Right atrium auricular region (tissue), 2 donors: ENCODE measurements at places on chromosomes 13 and 19.

DNA sequence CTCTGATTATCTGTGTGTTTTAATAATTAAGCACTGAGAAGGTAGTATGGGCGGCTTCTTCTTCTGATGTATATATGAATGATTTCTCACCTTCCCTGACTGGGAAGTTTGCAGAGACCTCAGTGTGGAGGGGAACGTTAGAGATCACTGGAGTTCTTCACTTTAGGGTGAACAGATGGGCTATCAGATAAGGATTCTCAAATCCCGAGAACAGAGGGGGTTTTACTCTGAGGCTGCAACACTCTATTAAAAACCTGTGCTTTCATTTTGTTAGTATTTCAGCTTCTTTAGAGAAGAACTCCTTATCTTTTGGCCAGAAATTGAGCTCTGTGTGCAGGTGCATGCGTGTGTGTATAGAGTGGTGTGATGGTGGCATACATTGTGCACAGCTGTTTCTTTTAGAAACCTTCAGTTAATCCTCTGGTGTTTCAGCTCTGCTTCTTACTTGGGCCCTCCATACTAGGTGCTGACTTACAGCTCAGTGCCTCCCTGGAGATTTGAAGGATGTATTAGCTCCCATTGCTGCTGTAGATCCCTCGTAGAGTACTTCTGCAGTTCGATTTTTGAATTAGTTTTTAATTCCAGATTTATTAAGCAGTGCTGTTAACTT, 45.3 kb upstream of the PCDH9 start:
- no peaks in the 10 kb centered on the region for H3K4me1 ChIP-seq
- no peak overlapping the region for H3K27ac ChIP-seq
- H3K27me3 ChIP-seq, result no peaks in the 10 kb centered on the region
- no peaks in the 10 kb centered on the region for H3K36me3 ChIP-seq
- H3K4me3 ChIP-seq, result no peak overlapping the region

DNA sequence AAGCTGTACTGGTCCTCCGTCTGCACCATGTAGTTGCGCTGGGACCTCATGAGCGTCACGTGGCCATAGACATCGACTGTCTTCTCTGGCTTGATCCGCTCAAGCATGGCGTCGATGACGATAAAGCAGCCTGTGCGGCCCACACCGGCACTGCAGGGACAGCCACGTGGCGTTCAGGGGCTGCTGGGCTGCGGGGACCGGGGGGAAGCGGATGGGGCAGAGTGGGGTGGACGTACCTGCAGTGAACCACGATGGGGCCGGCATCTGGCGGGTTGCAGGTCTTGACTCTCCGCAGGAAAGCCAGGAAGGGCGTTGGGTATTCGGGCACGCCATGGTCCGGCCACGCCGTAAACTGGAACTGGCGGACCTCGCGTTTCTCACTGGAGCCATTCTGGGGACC, 128.5 kb downstream of the PTPRS start:
- H3K27ac ChIP-seq, result no peak overlapping the region
- H3K4me1 ChIP-seq, result no peaks in the 10 kb centered on the region
- H3K27me3 ChIP-seq, result no peaks in the 10 kb centered on the region
- H3K36me3 ChIP-seq, result peaks cover 91% of the 10 kb centered on the region
- no peak overlapping the region for H3K4me3 ChIP-seq

DNA sequence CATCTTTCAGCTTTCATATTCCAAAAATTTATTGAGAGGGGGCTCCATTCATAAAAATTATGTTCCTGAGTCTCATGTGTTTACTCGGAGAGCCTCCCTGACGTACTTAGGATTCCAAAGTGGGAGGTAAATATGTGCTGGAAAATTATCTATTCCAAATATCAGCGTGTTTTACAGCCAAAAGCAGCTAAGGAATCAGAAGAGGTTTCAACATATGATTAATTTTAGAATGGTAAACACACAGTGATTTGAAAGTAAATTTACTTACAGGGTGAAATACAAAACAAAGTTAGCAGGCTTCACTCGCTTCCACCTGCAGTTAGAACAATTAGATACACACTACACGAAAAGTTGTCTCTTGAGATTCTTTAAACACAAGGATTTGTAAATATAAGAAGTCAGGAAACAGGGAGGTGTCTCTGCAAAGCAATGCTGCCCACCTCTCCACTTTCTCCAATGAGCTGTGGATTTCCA, 313.8 kb upstream of the NBEA start:
- DNase-seq, result no peak
- H3K4me1 ChIP-seq, result no peaks in the 10 kb centered on the region
- no peak overlapping the region for H3K27ac ChIP-seq

DNA sequence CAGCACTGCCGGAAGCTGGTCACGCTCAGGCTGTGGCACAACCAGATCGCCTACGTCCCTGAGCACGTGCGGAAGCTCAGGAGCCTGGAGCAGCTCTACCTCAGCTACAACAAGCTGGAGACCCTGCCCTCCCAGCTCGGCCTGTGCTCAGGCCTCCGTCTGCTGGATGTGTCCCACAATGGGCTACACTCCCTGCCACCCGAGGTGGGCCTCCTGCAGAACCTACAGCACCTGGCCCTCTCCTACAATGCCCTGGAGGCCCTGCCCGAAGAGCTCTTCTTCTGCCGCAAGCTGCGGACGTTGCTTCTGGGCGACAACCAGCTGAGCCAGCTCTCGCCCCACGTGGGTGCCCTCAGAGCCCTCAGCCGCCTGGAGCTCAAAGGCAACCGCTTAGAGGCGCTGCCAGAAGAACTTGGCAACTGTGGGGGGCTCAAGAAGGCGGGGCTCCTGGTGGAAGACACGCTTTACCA, 3.2 kb upstream of the MAP2K7 start:
- H3K27me3 ChIP-seq, result no peaks in the 10 kb centered on the region
- H3K36me3 ChIP-seq, result peaks cover 2% of the 10 kb centered on the region
- no peak overlapping the region for H3K27ac ChIP-seq
- no peak overlapping the region for H3K4me3 ChIP-seq

GRCh38 chr19:23384166-23384565, 11.1 kb downstream of the ZNF91 start:
- no peaks in the 10 kb centered on the region for H3K27me3 ChIP-seq
- DNase-seq, result no peak
- no peak overlapping the region for H3K27ac ChIP-seq

DNA sequence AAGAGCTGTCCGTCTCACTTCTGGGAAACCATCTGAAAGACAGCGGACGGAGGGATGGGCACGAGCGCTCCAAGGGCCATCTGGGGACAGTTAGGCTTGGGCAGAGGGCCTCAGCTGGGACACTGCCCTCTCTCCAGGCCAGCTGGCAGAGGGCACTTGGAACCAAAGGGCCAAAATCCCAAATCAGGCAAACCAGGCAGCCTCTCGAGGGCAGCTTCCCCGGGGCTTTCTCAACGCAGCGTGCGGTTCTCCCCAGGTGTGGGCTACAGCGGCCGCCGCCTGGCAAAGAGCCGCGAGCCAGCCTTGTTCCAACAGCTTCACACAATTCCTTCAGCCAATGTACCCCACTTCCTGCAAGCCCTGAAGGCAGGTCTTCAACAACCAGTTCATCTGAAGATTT, 5.0 kb downstream of the MLLT1 start:
- no peak for DNase-seq
- peak overlapping the region; percentile 94 for H3K27ac ChIP-seq
- H3K27me3 ChIP-seq, result no peaks in the 10 kb centered on the region
- peak overlapping the region; percentile 24 for H3K4me3 ChIP-seq
- peaks cover 7% of the 10 kb centered on the region for H3K36me3 ChIP-seq
- H3K4me1 ChIP-seq, result no peaks in the 10 kb centered on the region

DNA sequence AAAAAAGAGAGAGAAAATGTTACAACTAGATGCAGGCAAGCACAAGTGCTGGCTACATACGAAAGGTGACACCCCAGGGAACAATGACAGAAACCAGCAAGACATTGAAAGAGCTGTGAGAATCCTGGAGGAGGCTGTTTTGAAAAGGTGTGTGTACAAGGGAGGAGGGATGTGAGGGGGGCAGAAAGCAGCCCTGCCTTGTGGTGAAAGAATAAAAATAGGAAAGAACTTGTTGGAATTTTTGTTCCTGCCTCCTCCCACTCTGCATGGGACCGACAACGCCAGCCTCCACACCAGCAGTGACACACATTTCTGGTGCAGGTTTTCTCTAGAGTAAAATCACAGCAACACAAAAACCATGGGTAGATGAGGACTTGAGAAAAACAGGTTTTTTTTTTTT, 1258.6 kb downstream of the PCDH9 start:
- no peak for DNase-seq
- no peak overlapping the region for H3K4me3 ChIP-seq
- H3K27ac ChIP-seq, result no peak overlapping the region
- no peaks in the 10 kb centered on the region for H3K4me1 ChIP-seq

GRCh38 chr13:71829547-71829946, 37.5 kb downstream of the DACH1 start:
- no peaks in the 10 kb centered on the region for H3K27me3 ChIP-seq
- no peaks in the 10 kb centered on the region for H3K4me1 ChIP-seq
- no peak overlapping the region for H3K27ac ChIP-seq
- no peak for DNase-seq
- no peaks in the 10 kb centered on the region for H3K36me3 ChIP-seq
- H3K4me3 ChIP-seq, result no peak overlapping the region

- no peaks in the 10 kb centered on the region for H3K4me1 ChIP-seq
- no peaks in the 10 kb centered on the region for H3K36me3 ChIP-seq
- H3K27ac ChIP-seq, result no peak overlapping the region
- H3K4me3 ChIP-seq, result no peak overlapping the region
- no peaks in the 10 kb centered on the region for H3K27me3 ChIP-seq
- DNase-seq, result no peak
Measured at GRCh38 chr19:56071151-56071550, 49.9 kb downstream of the ZNF787 start.

GRCh38 chr19:58218899-58219298, 9.8 kb upstream of the ZNF544 start:
- H3K27ac ChIP-seq, result no peak overlapping the region
- peaks cover 2% of the 10 kb centered on the region for H3K36me3 ChIP-seq
- H3K4me3 ChIP-seq, result no peak overlapping the region
- no peaks in the 10 kb centered on the region for H3K4me1 ChIP-seq
- H3K27me3 ChIP-seq, result no peaks in the 10 kb centered on the region

DNA sequence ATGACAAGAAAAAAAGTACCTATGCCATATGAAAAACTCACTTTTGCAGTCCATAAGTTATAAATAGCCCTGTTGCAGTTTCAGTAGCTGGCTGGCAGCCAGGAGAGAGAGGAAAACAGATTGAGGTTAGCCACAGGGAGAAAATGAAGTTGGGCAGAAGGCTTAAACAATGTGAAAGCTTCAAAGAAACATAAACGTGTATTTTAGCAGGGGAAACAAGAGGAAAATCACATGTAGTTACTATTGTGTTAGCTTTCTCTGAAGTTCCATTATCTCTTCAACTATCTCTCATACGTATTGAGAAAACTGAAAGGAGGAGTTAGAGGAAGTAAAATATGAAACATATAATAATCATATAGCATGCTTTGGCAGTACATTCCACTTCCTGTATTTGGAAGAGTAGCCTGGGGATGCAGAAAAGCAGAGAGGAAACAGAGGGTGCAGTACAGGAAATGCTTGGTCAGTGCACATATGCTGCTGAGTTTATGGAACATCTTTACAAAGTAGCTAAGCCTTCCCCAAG, 1551.1 kb downstream of the EFNB2 start:
- H3K4me1 ChIP-seq, result no peaks in the 10 kb centered on the region
- DNase-seq, result no peak
- H3K27me3 ChIP-seq, result no peaks in the 10 kb centered on the region
- no peak overlapping the region for H3K27ac ChIP-seq
- no peaks in the 10 kb centered on the region for H3K36me3 ChIP-seq
- H3K4me3 ChIP-seq, result no peak overlapping the region

- DNase-seq, result no peak
- no peak overlapping the region for H3K4me3 ChIP-seq
- H3K36me3 ChIP-seq, result no peaks in the 10 kb centered on the region
Measured at GRCh38 chr13:84439108-84439507, 556.8 kb upstream of the SLITRK1 start.

DNA sequence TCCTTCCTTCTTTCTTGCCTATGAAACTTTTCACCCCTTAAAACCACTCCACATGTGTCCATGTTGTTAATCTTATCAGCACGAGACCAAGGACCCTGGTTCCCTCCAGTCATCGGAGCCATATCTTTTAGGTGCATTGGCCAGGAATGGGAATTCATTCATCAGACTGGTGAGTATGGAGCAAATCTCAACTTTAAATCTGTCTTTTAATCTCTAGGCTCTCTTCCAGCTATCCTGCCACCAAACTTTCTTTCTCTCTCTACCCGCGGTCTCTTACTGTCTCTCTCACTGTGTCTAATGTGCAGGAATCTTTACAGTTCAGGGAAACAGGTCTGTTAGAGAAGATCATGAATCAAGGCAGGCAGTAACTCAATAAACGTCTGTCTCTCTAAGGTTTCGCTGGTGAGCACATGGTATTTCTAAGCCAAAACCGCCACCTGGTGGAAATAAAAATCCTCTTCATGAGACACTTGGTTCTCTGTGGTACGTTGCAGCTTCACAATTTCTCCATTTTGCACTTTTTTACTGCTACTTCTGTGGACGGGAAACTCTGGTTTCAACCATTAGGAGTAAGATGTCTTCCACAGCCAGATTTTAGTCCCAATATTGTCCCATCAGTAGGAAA, 16.1 kb downstream of the LGALS16 start:
- H3K27me3 ChIP-seq, result no peaks in the 10 kb centered on the region
- no peak for DNase-seq
- no peak overlapping the region for H3K27ac ChIP-seq
- H3K36me3 ChIP-seq, result no peaks in the 10 kb centered on the region
- no peaks in the 10 kb centered on the region for H3K4me1 ChIP-seq

DNA sequence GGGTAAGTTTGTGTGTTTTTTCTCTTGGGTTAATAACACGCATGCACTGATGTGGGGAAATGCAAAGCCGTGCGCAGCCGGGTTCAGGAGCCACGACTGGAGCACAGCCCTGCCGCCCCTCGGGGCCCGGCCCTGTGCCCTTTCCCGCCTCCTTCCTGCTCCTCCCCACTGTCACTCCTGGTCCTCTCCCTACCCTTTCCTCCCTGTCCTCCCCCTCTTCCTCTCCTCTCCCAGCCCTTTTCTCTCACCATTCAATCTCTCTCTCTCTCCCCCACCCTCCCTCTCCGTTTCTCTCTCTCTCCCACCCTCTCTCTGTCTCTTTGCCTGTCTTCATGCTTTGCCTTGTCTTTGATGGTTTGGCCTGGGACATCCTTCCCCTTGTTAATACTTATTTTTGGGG, 27.2 kb downstream of the PLEKHJ1 start:
- no peak overlapping the region for H3K27ac ChIP-seq
- H3K36me3 ChIP-seq, result peaks cover 69% of the 10 kb centered on the region
- DNase-seq, result no peak
- H3K4me3 ChIP-seq, result no peak overlapping the region
- no peaks in the 10 kb centered on the region for H3K27me3 ChIP-seq

DNA sequence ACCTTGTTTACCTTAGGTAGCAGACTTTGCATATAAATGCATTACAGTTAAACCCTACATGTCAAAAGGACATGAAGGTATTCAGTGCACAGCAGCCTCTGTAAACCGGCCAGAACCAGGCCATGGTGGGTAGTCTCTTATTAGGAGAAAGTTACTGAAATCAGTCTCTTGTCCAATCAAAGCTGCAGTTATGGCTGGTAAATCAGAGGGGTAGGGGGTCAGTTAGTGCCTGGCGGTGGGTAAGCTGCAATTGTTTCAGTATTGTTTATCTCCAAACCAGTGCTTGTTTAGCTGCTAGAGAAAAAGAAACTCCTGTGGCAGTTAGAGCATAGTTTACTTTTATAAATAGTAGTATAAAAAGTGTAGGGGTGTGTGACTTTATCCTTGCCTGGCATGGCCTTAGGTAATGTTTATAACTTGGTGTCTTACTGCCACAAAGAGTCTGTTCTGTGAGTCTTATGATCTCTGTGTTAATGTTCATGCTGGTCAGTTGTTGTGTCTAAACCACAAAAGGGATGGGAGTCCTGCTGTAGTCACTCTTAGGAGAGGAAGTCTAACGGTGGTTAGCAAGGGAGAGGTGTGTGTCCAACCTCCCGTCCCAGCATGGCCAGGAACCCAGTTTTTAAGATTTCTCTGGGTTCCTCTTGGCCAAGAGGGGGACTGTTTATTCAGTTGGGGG, 28.0 kb downstream of the CHST8 start:
- DNase-seq, result no peak
- H3K4me1 ChIP-seq, result no peaks in the 10 kb centered on the region
- H3K27me3 ChIP-seq, result no peaks in the 10 kb centered on the region
- H3K27ac ChIP-seq, result no peak overlapping the region
- H3K4me3 ChIP-seq, result no peak overlapping the region
